GM06990 (cell line): ENCODE measurements at places on chromosomes 3 and 15.

DNA sequence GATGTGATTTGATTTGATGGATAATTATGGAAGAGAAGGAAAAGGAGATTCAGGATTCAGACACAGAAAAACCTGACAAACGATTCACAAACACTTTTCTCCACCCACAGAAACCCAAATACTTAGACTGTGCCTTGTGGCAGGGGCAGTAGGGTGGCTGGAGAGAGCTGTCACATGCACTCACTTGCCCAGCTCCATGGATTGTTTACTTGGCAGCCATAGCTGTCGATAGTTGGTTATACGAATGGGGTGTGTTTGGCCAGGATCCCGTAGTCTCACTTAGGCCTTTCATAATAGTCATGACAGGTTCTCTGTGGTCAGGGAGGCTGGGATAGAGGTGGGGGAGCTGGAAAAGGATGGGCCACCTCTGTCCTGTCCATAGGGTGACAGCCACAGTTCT lies 76.9 kb downstream of the CACNA1D start:
- no peak for DNase-seq

- DNase-seq, result no peak
Observed at GRCh38 chr15:25406846-25407245, 32.0 kb downstream of the UBE3A start.

DNA sequence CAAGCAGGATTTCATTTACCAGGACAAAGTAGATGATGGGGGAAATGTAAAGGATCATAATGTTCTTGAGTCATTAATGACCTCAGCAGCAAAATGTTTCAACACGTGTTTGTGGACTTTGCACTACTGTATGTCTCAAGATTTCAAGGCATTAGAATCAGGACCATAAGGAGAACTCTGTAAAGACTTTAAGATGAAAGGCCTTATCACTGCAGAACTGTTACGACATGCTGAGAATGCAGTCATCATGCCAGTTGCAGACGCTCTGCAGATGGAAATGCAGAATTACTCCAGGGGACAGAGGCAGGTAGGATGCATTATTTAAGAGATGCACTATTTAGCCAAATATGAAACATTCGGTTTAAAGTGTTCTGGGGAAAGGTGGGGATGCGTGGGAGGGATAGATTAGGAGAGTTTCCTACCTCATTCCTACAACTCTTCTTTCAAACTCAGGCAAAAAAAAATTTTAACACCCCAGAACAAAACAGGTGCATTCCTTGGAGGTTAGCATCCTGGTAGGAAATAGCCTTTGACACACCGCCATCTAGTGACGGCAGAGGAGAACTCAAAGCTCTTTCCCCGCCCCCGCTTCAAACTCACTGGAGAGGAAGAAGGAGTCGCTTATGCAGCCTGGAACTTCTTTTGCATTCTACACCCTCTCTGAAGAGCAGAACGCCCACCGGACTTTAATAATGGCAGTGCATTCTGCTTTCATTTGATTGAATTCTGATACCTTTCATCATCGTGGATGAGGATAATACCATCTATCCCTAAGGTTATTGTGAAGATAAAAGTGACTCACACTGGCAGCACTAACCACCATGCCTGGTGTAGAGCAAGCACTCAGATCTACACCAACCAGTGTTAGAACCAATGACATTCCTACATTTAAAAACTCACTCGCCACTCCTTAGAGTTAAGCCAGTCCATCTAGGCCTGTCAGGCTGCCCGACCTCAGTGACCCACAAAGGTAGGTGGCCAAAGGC lies 43.1 kb upstream of the TOPAZ1 start:
- peak; percentile 16 for DNase-seq

GRCh38 chr15:84112025-84112424 lies 123.5 kb upstream of the GOLGA6L4 start:
- DNase-seq, result no peak

GRCh38 chr3:145906755-145907154 lies 254.2 kb downstream of the PLOD2 start:
- DNase-seq, result no peak

DNA sequence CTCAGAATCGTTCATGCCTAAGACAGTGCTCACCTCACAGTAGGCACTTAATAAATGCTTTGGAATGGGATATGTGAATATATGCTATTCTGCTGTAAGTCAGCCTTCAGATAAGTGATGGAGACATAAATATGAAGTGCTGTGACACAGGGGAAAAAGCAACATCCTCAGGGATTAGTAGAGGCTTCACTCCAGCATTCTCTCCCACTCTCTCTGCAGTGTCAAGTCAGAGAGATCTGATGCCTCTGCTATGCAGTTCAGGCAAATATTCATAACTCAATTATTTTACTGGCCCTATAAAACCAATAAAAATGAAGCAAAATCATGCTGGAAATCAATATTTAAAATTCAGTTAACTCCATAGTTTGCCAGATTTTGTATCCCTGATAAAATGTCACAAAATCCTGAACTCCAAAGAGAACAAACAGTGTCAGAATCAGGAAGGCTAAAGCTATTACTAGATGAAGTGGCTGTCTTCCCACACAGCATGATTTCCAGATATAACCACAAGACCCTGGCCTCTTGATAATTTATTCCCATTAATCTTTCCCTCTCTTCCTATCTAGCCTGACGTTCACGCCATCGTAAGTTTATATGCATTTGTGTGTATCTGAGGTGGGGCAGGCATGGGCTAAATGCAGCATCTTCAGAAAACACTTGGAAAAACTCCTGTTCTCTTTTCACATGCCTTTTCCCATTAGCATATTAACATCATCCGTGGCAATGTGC lies 278.9 kb upstream of the ATP11B start:
- DNase-seq, result no peak

- DNase-seq, result no peak
Observed at GRCh38 chr3:172622156-172622555, 88.7 kb downstream of the NCEH1 start.

GRCh38 chr3:48927928-48928327 lies 9.3 kb downstream of the ARIH2 start:
- no peak for DNase-seq

- no peak for DNase-seq
Observed at GRCh38 chr3:111325160-111325718, 216.8 kb upstream of the CD96 start.

GRCh38 chr15:61069394-61070075 lies 159.6 kb downstream of the RORA start:
- DNase-seq, result no peak

DNA sequence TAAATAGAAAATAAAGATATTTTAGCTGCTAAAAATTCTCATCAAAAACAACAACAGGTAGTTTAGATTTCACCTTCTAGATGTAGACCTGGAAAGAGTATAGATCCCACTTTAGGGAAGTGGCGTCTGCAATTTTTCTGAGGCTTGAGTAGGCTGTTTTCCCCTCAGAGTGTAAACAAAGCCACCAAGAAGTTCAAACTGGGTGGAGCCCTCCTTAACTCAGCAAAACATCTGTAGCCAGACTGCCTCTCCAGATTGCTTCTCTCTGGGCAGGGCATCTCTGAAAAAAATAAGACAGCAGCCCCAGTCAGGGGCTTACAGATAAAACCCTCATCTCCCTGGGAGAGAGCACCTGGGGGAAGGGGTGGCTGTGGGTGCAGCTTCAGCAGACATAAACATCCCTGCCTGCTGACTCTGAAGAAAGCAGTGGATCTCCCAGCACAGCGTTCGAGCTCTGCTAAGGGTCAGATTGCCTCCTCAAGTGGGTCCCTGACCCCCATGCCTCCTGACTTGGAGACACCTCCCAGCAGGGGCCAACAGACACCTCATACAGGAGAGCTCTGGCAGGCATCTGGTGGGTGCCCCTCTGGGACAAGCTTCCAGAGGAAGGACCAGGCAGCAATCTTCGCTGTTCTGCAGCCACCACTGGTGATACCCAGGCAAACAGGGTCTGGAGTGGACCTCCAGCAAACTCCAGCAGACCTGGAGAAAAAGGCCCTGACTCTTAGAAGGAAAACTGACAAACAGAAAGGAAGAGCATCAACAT lies 259.6 kb downstream of the STXBP5L start:
- no peak for DNase-seq

DNA sequence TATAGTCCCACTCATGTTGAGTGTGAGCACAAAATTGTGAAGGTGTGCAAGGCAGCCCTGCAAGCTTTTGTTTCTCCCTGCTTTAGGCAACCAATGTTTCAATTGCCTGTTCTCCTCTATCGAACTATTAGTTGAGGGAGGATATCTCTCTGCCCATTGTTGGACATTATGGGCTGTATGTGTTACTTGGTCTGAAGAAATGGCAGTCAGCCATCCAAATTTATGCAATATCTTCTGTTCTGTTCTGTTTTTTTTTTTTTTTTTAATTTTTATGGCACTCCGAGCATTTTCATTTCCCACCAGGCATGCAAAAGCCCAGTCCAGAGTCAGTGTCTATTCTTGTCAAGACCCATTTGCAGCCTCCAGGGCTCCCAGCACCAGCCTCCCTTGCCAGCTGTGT lies 44.0 kb downstream of the ANAPC13 start:
- no peak for DNase-seq

DNA sequence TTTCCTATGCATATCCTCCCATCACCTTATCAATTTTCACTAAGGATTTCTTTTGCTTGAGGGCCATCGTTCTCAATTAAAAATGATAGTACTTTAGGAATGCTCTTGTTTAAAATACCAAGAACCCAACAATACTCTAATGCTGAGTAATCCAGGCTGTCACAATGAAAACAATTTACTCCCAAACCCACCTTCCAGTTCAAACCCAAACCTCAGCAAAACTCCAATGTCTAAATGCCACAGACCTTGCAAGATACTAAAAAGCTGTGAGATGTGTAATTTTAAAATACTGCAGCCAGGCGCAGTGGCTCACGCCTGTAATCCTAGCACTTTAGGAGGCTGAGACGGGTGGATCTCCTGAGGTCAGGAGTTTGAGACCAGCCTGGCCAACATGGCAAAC lies 889.8 kb downstream of the ROBO1 start:
- DNase-seq, result no peak

DNA sequence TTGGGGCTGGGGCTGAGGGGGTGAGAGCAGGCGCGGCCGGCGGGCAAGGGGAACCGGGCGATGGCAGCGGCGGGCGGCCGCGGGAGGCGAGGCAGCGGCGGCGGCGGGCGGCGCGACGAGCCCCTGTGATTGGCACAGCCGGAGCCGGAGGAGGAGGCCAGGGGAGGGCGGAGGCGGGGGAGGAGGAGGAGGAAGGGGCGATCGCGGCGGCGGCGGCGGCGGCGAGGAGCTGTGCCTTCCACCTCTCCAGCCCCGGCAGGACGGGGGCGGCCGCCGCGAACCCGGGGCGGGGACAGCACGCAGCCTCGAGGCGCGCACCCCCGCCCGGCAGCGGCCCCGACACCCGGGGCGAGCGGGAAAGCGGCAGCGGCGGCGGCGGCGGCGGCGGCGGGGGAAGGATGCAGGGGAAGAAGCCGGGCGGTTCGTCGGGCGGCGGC lies at the start of gene SLCO3A1:
TSS of gene SLCO3A1 (plus strand) at position 198 of the 437 bp plus-strand sequence.
- peak; percentile 17 for DNase-seq

GRCh38 chr3:3447641-3448040 lies 268.1 kb upstream of the CRBN start:
- no peak for DNase-seq

DNA sequence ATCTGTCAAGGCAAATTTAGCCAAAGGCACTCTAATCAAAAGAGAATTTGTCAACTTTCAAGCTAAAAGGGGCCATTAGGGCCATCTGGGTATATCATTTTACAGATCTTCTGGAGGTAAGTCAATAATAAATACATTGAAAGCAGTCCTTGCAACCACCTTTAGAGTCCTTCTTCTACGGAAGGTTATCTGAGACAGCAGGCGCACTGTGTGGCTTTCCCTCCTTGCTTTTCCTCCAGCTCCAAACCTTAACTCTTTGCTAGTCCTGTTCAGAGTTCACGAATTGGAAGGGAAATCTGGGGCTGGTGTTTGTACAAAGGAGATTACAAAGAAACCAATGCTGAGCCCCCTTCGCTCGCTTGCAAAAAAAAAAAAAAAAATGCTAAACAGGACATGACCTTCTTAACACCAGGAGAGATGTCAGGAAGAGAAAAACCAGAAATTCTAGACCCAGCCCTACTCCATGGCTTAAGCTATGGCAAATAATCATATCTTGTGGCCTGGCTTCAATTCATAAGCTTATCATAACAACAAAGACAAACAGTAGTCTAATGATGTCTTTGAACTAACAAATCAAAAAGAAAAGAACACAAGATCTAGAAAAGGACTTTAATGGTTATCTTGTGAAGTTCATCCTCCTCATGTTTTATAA lies 215.7 kb downstream of the STT3B start:
- DNase-seq, result no peak

DNA sequence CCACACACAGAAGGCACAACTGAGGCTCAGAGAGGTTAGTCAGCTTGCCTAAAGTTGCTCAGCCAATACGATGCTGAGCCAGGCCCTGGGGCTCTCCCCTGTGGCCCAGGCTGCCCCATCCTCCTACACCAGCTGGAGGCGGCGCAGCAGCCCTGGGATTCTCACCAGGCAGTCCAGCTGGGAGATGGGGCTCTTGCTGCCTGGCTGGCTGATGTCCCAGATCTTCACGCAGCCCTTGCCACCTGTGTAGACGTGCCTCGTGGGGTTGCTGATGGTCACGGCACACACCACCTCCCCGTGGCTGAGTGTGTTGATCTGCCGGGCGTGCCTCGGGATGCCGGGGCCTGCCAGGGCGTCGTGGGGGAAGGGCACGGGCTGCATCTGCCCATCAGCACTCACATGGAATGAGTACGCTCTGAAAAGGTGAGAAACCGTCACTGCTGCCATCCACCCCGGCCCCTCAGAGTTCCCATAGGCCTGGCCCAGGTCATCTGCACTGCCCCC lies 42.8 kb downstream of the TLE3 start:
- DNase-seq, result no peak

DNA sequence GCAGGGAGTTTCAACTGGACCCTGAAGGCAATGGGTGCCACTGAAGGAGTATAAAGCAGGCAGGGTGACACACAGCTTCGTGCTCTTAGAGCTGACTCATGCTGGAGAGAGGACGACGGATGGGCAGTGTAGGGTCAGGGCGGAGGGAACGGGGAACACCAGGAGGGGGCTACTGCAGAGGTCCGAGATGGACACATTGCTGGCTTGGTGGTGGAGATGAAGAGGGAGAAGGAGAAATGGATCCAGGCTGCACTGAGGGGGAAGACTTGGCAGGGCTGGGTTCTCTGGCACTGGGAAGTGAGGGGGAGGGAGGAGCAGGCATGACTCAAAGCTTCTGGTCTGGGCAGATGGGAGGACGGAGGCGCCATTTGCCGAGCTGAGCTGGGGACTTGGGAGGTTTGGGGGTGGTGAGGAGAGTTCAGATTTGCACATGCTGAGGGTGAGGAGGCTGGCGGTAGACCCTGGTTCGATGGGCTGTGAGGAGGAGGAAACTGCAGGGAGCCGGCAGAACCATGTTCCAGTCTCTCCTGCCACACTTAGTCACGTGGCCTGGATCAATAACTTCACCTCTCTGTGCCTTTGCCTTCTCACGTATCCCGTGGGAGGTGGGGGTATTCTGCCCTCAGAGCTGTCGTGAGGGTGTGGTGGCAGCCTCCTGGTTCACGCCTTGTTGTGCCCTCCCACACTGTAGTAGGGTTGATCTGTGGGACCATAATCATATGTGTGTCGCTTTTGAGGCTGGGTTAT lies 4.6 kb upstream of the KCTD6 start:
- DNase-seq, result no peak

GRCh38 chr15:66700412-66700801 lies 1.6 kb upstream of the SMAD6 start:
- DNase-seq, result no peak
